ENCODE measurements at places on chromosomes 1 and 21.

DNA sequence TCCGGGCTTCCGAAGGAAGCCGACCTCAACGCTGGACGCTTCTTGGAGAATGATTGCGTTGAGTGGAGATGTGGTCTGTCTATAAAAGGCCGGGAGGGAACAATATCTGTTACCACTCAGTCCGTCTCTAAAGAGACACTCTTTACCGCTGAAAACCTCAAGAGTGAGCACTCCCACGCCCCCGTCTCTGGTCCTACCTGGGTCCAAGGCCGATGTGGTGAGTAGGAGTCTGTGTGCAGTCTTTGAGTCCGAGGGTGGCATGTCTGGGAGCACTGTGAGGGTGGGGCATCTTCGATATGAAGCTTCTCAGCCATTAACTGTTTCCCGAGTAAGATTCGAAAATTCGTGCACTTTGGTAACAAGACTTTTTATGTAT lies 576 bp downstream of the ZFP69 start:
- peak; percentile 56 for DNase-seq

DNA sequence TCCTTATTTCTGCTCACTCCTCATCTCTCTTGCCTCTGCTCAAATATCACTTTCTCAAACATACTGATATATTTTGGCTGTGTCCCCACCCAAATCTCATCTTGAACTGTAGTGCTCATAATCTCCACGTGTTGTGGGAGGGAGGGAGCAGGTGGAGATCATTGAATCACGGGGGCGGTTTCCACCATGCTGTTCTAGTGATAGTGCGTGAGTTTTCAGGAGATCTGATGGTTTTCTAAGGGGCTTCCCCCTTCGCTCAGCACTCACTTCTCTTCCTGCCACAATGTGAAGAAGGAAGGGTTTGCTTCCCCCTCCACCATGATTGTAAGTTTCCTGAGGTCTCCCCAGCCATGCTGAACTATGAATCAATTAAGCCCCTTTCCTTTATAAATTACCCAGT lies 26.6 kb downstream of the ZBTB8OS start:
- no peak for DNase-seq

DNA sequence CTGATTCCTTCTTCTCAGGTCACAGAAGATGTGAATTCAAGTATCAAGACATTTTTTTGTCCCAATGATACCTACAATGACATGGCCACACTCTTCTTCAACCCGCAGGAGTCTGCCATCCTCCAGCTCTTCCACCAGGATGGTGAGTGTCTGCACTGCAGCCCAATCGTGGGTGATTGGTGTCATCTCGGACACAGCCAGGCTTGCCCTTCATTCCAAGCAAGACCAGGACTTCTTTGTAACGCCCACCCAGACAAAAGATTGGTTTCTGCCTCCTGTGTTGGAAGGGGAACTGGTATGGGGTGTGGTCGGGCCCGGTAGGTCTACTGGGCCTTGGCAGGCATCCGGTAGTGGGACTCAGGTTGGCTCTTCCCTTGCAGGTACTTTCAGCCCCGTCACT lies 14.1 kb downstream of the NPPA start:
- no peak for DNase-seq

DNA sequence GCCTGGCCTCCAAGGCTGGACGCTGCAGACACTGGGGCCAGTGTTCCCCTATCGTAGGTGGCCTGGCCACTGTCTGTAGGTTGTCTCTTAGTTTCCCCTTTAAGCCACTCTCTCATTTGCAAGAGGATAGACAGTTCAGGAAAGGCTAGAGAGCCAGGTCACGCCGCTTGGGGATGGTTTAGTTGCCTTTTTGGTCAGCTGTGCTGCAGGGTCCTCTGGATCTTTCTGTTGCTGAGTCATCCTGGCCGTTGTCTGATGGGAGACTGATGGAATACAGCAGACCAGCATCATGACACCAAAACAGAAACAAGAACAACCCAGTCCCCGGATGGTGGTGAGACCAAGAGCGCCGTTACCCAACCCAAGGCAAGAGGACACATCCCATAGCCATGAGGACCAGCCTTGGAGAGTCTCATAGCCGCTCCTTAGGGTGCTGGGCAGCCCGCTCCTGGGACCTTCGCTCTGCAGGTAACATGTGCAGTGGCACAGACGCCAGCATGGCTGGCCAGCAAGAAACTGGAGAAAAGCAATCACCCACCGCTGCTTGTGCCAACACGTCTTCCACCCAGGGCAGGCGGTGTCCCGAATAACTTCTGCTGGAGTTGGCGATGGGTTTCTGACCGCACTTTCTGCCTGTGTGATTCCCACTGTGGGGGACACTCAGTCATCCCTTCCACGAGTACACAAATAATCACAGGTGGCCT lies 79.1 kb upstream of the COL6A1 start:
- DNase-seq, result no peak

GRCh38 chr1:87844251-87844650 lies 515.6 kb downstream of the LMO4 start:
- DNase-seq, result no peak

- no peak for DNase-seq
Observed at GRCh38 chr1:171150156-171150555, 34.9 kb upstream of the FMO2 start.

- peak; percentile 81 for DNase-seq
Observed at GRCh38 chr1:211577819-211578639, 932 bp downstream of the SLC30A1 start.

DNA sequence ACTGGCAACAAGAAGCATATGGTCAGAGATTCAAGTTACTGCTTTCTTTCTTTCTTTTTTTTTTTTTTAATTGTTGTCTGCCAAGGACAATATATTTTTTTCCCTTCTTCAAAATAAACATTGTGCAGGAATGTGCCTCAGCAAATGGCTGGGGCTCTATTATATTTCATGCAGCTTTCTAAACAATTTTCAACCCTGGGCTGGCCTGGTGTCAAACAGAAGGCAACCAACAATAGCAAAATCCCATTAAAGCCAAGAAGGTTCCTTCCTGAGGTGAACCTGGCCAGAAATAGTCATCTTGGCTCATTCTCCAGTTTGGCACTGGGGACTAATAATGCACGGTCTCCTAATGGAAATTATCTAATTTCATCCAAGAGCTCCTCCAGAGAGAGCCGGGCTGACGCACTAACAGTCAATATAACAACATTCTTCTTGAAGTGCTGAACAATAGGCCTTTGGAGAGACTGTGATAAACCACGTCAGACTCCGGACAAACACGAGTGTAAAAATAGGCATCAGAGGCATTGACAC lies 35.7 kb upstream of the HLX start:
- no peak for DNase-seq

- no peak for DNase-seq
Observed at GRCh38 chr1:66532798-66533783, 862 bp upstream of the SGIP1 start.
